ENCODE measurements at places on chromosomes 2 and 18. TPM values are rescaled to one million over a fixed set of nuclear protein-coding genes. Genes with fewer than 3 reads are reported as not detected.

- no peaks in the 10 kb centered on the region for H3K36me3 ChIP-seq
- DNase-seq = no peak
- no peaks in the 10 kb centered on the region for H3K4me1 ChIP-seq
- no peak overlapping the region for H3K27ac ChIP-seq
- H3K4me3 ChIP-seq = no peak overlapping the region
These were observed 191.4 kb downstream of the SS18 start for GRCh38 chr18:25898965-25899364.

The TBR1 gene
- total RNA-seq = 0.09 TPM

DNA sequence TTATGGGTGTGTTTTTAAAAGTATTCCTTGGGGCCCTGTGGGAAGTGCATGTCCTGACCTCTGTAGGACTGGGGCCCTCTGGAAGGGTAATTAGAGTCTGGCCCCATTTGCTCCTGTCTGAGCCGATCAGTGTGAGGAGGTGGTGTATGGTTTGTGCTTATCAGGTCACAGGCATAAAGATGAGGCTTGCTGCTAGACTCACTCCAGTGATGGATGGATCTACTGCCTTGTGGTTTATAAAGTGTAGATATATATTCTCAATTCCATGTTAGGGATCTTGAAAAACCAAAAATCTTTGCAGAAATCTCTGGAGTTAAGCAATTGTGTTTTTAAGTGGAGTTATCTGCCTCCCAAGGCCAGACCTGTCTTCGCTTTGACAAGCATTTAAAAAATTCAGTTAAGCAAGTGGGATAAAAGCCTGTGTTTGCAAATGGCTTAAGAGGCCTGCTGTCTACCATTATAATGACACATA, 182.4 kb downstream of the PTPRM start:
- peaks cover 28% of the 10 kb centered on the region for H3K4me1 ChIP-seq
- peak; percentile 45 for DNase-seq
- no peaks in the 10 kb centered on the region for H3K27me3 ChIP-seq

- no peaks in the 10 kb centered on the region for H3K27me3 ChIP-seq
- no peak for DNase-seq
- peaks cover 30% of the 10 kb centered on the region for H3K4me1 ChIP-seq
- no peak overlapping the region for H3K27ac ChIP-seq
These were observed 63.1 kb downstream of the TNS1 start for GRCh38 chr2:217939629-217940245.

DNA sequence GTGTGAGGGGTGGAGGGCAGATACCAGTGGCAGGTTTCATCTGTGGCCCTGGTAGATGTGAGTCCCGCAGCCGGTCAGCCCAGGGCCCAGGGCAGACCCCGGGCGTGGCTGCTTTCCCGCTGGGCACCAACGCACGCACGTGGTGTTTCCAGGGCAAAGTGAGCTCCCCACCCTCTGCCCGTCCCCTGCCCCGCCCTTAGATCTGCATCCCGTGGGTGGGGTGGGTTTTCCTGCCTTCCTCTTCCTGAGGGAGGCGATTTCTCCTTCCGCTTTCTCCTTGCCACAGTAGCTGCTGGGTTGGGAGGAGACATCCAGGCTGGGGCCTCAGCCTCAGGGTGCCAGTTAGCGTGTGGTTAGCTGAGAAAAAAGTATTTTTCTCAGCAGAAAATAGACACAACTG, 49.6 kb downstream of the ODC1 start:
- H3K27ac ChIP-seq = no peak overlapping the region
- peaks cover 35% of the 10 kb centered on the region for H3K4me1 ChIP-seq
- peaks cover 3% of the 10 kb centered on the region for H3K36me3 ChIP-seq
- H3K27me3 ChIP-seq = no peaks in the 10 kb centered on the region
- no peak for DNase-seq

- H3K27me3 ChIP-seq = peaks cover 29% of the 10 kb centered on the region
- no peaks in the 10 kb centered on the region for H3K36me3 ChIP-seq
- H3K4me1 ChIP-seq = no peaks in the 10 kb centered on the region
- no peak overlapping the region for H3K27ac ChIP-seq
These were observed 11.2 kb upstream of the SIX2 start for GRCh38 chr2:45020439-45020838.

The HAAO gene
- total RNA-seq = 0.60 TPM
